ENCODE measurements at places on chromosomes 1 and 21. TPM values are rescaled to one million over a fixed set of nuclear protein-coding genes. Genes with fewer than 3 reads are reported as not detected.

- DNase-seq = no peak
Observed at GRCh38 chr1:38050397-38051078, 3.9 kb upstream of the POU3F1 start.

The BMP8B gene
- 19.9 TPM for total RNA-seq

The ZBTB8A gene
- total RNA-seq = 5.1 TPM

DNA sequence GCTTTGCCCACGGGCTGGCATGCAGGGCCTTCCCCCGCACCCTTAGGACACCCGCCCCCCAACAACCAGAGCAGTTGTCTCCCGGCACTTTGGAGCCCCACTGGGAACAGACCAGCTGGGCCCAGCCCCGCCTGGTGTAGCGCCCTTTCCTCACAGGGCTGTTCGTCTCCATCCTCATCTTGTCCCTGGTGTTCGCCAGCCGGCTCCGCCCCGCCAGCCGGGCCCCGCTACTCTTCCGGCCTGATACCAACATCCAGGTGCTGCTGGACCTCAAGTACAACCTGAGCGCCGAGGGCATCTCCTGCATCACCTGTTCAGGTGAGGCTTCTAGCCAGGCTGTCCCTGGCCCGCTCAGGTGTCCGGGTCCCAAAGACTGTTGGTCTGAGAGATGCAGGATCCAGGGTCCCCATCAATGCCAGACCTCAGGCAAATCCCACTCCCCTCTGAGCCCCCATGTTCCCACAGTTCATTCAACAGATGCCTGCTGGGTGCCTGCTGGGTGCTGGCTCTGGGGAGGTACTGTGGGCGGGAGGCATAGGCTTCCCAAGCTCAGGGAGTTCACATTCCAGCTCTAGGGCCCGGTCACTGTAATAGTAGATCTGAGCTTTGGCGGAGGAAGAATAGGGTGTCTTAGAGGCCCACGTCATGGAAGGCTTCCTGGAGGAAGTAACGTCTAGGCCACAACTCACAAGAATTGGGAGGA, 41.7 kb downstream of the DISP3 start:
- no peak for DNase-seq

The SPRR2F gene
- total RNA-seq = not detected

The PLCH2 gene
- total RNA-seq = 1.2 TPM

DNA sequence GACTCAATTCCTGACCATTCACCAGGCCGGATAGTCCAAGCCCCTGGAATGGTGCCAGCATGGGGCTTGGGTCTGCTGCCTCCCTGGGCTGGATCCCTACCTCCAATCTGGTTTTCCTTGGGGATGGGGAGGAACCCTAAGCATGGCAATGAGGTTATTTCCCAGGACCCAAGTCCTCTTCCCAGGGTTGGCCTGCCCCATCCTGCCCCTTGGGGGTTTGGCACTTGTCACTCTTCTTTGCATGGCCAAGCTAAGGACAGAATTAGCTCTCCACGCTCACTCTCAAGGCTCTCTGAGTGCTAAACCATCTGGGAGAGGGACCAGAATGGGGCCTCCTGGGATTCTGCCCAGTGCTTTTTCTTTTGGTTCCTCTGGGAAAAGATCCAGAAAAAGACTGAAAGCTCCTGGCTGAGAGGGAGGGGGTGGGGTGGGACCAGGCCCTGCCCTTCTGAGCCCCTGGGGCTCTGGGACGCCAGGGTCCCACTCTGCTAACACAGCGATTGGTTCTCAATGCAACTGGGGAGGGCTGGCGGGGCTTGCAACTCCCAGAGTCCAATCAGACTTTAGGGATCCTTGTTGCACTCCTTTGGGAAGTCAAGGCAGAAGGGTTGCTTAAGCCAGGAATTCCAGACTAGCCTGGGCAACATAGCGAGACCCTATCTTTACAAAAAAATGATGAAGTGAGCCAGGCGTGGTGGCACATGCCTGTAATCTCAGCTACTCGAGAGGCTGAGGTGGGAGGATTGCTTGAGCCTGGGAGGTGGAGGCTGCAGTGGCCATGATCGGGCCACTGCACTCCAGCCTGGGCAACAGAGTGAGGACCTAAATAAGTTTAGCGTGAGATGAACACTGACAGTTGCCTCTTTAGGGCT, 52.7 kb downstream of the DHRS3 start:
- DNase-seq = no peak

DNA sequence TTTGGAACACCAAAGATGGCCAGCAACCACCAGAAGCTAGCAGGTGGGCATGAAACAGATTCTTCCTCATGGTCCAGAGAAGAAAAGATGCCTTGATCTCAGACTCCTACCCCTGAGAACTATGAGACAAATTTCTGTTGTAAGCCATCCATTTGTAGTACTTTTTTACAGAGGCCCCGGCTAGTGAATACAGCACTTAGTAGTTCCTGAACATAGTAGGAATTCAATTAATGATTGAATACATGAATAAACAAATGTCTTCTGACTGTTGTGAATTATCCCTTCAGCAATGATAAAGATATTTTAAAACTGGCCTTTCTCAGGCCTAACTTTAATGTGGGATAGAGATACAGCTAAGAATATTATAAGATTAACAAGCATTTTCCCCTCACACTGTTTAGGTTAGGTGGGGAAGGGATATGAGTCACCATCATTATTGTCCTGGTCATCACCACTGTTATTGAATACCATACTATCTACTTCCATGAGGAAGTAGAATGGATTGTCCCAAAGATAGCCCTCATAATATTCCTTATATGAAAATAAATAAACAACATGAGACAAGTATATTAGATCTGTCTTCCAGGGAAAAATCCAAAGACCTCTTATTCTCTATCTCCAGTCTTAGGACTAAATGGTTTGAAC, 51.4 kb downstream of the ADCY10 start:
- DNase-seq = no peak

The TRAPPC3 gene
- 86.6 TPM for total RNA-seq

- DNase-seq = no peak
Observed at GRCh38 chr1:247904122-247904521, 8.7 kb downstream of the OR2W3 start.

DNA sequence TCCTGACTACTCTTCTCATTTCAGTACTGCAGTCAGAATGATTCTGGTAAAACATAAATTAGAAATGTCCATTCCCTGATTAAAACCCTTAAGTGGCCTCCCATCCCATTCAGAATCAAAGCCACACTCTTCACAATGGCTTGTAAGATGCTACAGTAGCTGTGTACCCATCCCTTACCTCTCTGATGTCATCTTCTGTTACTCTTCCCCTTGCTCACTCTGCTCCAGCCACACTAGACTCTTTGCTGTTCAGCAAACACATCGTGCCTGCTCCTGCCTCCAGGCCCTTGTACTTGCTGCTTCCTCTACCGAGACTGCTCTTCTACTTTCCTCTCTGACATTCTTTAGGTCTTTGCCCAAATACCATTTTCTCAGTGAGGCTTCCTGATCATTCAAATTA, 4.3 kb upstream of the GPX7 start:
- no peak for DNase-seq

DNA sequence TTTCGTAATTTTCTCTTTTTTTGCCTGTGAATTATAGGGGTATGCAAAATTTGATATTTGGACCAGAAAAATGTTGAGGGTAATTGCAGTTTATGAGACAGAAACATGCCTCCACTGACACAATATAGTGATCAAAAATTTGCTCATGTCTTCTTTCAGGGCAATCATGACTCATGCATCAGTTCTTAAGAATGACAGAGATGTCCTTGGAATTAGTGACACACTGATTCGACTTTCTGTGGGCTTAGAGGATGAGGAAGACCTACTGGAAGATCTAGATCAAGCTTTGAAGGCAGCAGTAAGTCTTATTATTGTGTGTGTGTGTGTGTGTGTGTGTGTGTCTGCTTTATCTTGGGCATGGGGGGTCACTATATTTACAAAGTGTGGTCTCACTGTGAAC, 27.5 kb downstream of the CTH start:
- no peak for DNase-seq

DNA sequence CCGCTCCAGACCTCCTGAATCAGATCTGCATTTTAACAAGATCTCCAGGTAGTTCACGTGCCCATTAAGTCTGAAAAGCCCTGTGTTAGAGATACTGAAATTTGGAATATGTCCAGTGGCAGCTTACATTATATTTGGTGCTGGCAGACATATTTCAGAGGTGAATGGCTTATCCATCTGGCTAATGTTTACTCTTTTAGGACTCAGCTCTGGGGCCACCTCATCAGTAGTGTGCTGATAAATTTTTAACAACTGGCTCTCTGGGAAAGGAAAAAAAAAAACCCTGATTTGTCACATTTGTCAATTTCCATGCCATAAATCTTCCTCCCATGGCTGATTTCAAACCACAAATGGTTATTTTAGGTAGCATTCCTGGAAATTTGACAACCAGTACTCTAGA, 25.3 kb upstream of the SYT6 start:
- no peak for DNase-seq

DNA sequence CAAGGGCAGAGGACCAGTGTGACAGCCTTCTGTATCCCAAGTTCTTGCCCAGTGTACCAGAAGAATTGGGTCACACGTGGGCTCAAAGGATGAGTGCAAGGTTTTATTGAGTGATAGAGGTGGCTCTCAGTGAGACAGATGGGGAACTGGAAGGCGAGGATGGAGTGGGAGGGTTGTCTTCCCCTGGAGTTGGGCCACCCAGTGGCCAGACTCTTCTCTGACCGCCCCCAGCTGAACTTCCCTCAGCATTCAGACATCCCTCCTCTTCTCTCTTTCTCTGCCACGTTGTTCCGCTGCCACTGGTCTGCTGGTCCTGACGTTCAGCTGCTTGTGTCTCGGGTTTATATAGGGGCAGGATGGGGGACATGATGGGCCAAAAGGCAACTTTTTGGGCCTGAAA, 150.1 kb upstream of the IVNS1ABP start:
- DNase-seq = no peak

DNA sequence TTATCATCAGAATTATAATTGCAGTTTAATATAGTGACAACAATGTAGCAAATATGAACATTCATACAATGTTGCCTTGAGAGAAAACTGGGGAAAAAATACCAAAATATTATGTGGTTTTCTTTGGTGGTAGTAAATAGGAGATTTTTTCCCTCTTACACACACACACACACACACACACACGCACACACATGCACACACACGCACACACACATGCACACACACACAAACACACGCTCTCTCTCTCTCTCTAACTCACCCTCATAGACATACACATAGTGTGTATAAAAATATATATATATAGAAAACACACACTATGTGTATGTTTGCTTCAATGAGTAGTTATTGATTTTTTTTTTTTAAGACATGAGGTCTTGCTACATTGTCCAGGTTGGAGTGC, 211.6 kb downstream of the HHAT start:
- DNase-seq = no peak
